Stimulated activated naive CD8-positive, alpha-beta T cell treated with anti-CD3 and anti-CD28 coated beads, Interleukin-15, Interleukin-2, amounts not matched to agents 100 U/mL and 50 U/mL, for 24 hours (primary cell): ENCODE measurements at places on chromosomes 5 and 9.
A peak's percentile ranks its signal among the peaks of the same experiment; 100 is the strongest.

GRCh38 chr9:72996684-72997314 lies 43.9 kb upstream of the ALDH1A1 start:
- DNase-seq, result no peak

DNA sequence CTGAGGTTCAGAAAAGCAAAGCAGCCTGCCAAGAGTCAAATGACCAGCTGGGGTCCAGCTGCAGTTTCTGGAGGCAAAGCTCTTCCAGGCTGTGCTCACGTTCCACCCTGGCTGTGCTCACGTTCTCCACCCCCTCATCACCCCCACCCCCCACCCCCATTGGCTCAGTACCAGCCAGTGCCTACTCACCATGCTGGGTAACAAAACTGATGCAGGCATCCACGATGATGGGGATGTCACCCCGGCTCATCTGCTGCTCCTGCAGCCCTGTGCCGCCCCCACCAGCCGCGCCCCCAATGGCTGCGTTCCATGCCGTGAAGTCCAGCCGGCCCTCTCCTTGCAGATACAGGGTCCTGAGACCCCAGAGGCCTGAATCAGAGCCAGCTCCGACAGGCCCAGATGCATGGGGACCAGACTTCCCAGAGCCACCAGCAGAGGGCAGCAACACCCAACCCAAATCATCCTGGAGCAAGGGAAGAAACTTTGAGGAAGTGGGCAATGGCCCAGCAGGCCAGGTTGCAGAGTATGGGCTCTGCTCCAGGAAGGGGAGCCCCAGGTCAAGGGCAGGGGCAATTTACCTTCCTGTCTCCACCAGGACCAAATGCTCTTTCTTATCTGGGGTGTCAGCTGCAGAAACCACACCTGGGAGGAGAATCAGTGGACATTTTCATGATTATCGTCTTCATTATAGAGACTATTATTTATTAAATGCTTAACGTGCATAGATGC lies 13.7 kb upstream of the FCHSD1 start:
- peak; percentile 79 for DNase-seq

- peak; percentile 5 for DNase-seq
Measured at GRCh38 chr5:59893429-59894227, at the start of gene PDE4D. Gene PDE4D (minus strand): TSS chr5:59893726.

DNA sequence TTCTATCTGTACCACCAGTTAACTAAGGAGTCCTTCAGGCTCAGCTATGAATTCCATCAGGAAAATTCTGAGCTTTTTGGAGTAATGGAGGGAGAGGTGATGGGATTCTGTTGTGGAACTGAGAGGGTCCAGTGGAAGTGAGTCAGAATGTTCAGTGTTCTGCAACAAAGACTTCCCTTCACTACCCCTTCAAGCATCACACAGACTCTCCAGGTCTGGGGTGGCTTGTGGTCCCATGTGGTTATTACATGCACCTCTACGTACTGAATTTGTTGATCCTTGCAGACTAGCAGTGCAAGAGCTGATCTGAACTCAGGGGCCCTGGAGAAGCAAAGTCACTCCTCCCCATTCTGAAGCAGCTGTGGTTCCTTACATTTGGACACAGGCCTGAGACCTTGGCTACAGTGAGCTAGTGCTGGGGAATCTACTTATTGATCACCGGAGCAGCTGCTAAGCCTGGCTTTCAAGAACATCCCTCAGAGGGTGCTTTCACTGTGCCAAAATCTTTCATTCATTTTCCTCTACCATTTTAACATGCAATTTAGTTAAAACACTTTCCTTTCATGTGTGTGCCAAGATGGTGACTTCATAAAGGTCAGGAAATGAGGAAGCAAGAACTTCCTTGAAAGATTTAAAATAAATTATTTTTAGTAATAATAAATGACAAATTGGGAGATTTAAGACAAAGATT lies 75.0 kb upstream of the TNC start:
- DNase-seq, result no peak

DNA sequence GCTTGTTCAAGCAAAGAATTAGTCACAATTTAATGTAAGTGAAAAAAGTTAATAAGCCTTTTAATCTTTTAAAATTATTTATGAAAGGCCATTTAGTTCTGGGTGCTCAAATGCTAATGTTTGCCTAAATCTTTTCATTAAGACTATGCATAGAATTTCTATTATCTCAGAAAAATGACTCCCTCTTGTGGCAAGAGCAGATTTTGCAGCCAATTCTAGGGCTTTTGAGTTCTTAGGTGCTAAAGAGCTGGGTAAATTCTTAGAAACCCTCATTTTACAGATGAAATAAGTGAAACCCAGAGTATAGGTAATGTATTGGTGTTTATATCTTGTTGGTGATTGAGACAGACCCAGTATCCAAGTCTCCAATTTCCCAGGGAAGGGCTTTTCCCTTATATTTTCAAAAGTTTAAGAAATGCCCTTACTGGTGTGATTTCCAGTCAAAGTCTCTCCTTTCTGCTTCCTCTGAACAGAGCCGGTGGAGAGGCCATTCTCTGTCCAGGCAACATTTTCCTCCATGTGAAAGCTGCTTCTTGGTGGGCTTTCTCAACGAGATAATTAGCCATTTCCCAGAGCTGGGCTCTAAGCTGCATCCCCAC lies 24.1 kb upstream of the PCSK5 start:
- peak; percentile 49 for DNase-seq
